Stimulated activated CD4-positive, alpha-beta T cell treated with anti-CD3 and anti-CD28 coated beads, Interleukin-12 subunit alpha, Interleukin-12 subunit beta, amount 100 ng/mL, for 4 hours (primary cell): ENCODE measurements at places on chromosomes 6 and 20.

- DNase-seq, result no peak
These were observed 174.1 kb downstream of the IBTK start for GRCh38 chr6:82073484-82073883.

- DNase-seq, result no peak
These were observed 7.3 kb upstream of the RNF24 start for GRCh38 chr20:4022386-4023286.

GRCh38 chr6:30344191-30344867 is 627 bp upstream of the RPP21 start:
- no peak for DNase-seq

DNA sequence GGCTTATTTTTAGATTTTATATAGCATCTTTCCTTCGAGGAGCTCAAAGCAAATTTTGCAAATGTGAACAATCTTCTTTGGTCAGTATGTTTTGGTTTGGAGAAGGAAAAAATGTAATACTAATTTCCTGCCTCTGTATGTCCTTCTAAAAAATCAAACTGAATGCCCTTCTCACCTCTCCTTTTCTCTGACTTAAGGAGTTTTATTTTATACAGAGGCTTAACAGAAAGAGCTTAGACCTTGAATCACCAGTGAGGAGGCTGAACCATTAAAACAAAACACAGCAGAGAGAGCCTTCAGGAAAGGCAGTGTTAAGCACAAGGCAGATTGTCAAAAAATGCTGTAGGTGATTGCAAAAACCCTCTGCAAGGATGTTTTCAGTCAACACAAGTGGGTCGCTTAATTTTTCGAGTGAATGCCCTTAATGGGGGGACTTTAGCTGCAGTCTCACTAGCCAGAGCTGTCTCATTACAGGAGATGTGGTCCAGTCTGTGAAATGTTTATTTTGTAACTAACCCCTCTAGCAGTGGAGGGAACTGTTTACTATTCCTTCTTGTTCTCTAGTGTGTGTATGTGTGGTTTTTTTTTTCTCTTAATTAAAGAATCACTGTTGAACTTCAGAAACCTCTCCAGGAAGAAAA is 481.3 kb upstream of the CITED2 start:
- DNase-seq, result no peak

DNA sequence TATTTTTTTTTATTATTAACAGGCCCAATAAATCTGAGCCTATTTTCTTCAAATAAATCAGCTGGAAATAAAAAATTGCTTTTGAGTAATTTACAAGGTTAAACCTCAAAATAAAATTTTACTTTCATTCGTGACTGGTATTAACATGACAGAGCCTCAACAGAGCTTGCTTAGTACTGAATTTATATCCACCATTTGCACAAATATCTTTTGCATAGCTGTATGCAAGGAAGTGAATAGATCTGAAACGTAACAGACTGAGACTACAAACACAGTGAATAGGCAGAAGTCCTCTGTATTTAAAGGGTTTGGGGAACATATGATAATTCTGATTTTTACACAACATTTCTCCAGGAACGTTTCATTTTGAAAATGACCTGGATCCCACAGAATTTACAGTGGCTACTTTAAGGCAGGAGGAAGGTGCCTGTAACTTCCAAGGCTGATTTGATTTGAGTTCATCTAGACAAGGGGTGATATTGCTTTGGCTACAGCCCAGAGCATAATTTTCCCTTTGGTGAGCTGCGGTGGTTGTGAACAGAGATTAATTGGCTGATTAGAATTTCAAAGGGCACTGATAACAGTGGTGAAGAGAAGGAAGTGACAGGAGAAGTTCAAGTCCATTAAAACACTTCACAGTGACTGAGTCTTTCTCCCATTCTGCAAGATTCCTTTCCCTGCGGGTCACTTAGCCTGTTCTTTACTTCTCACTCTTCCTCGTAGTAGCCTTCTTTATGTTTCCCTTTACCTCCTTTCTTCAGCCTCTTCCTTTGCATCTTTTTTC is 121.2 kb upstream of the SASH1 start:
- DNase-seq, result no peak

DNA sequence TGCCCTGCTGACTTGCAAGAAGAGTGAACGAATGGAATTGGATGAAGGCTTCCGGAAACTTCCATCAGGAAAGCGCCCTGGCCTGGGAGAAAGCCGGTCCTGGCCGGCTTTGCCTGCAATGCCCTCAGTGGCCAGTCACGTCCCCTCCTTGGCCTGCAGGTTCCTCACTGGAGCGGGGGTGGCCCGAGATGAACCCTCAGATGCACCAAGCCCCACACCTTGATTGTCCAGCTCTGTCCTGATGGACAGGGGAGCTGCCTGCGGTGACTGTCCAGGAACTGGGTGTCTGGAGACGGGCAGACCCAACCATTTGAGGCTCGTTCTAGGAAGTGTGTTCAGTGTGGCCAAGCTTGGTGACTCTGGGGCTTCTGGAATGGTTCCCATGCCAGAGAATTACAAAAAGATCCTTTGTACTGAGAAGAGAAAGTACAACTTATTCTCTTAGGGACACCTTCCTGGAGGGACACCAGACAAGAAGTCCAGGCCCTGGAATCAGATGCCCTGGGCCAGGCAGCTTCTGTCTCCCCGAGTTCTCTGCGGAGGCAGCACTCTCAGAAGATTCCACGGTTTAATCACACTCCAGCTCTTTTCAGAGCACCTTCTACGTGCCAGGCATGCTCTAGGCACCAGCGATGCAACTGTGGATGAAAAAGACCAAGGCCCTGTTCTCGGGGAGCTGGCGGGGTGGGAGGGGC is 17.1 kb upstream of the SULF2 start:
- DNase-seq, result no peak
